Cortex of kidney (tissue), 1 donor: ENCODE measurements at places on chromosomes 4 and X.

GRCh38 chr4:7191546-7192251 is 639 bp upstream of the SORCS2 start:
- no peak for DNase-seq

DNA sequence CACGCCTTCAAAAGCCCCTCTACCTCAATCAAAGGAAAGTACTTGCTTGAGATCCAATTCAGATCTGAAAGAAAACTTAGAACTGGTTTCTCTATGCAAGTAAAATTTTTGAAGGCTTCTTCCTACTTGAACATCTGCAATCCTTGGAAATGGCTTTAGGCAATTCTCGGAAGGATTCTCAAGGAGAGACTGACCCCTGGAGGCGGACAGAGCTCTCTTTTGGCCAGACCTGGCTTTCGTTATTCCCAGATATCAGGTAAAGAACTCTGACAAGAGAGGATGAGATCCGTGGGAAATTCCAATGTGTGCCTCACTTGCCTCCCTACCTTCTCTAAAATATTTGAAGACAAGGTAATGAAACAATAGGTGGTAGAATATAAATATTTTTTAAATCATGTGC is 670.3 kb upstream of the FAM241A start:
- no peak for DNase-seq

- no peak for DNase-seq
Observed at GRCh38 chr4:680928-681645, 6.7 kb downstream of the MYL5 start.

GRCh38 chr4:80324171-80324570 is 11.4 kb upstream of the CFAP299 start:
- DNase-seq, result no peak

DNA sequence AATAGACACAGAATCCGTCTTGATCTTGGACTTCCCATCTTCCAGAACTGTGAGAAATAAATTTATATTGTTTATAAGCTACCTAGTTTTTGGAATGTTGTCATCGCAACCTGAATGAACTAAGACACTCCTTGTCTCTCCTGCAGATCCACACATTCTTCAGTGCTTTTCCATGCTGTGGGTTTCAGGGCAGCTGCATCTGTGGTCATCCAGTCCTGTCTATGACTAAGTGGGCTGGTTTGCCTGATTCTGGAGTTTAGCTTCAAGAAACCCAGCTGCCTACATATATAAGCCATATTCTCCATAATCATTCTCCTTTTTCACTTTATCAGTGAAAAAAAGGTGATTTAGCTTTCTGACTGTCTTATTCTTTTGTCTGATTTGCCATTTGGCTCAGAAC is 170.3 kb upstream of the KIT start:
- no peak for DNase-seq

DNA sequence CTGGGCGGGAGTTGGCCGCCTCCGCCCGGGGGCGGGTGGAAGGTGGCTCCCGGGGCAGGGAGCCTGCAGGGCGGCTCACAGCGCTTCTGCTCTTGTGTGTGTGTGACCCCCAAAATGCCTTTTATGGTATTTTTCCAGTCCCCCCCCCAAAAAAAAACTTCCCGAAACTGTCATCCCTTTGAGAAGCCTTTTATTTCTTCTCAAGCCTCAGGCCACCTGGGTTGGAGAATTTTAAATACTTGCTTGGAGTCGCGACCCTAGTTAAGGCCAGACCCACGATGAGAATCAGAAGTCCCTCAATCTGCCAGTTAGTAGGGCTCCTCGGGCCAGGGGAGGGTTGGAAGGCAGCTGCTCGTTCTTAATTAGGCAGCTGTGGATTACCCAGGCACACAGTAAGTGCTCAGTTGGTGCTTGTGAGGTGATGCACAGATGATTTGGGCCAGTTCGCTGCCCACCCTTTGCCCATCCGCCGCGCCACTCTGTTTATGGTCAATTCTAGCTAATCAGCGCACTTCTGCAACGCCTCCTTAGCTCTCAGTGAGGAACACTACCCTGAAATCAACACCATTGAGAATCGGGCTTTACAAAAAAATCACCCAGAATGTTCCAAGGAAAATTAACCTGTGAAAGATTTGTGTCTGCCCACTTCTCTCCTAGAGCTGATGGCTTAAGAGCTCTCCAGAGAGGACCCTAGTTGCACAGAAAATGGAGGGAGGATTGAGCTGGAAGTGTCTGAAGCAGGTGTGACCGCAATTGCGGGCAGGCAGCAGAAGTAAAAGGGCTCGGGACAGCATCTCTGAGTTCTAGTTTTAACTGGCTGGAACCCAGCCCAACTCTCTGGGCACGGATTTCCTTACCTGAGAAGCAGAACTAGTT is 648 bp upstream of the SCD5 start:
- DNase-seq, result no peak

DNA sequence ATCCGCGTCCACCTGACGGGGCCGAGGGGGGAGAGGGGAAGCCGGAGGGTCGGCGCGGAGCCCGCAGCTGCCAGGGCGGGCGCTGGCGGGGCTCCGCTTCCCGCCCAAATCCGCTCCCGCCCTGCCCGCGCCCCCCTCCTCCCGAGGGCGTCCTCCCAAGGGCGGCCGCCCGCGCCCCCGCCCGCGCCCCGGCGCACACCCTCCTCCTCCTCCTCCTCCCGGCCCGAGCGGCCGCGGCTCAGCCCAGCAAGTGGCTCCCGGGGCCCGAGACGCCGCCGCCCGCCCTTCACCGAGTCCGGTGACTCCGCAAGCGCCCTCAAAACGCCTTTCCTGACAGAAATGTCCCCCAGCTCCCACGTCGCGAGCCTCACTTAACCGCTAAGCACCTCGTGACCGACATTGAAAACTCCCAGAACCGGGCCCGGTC is 487 bp downstream of the HMGB2 start:
- peak; percentile 37 for DNase-seq

GRCh38 chrX:110734894-110735541 is 60.6 kb downstream of the CHRDL1 start:
- no peak for DNase-seq

DNA sequence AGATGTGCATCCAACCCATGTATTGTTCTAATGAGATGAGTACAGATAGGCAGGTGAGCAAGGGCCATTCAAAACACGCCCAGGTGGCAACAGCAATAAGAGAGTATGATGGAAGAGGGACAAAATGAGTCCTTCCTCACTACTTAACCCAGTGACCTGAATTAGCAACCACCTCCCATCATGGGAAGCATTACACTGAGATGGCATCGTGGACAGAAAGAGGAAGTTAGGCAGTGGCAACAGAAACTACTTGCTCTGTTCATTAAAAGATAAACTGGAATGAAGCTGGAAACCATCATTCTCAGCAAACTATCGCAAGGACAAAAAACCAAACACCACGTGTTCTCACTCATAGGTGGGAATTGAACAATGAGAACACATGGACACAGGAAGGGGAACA is 17.2 kb downstream of the RXFP1 start:
- no peak for DNase-seq

DNA sequence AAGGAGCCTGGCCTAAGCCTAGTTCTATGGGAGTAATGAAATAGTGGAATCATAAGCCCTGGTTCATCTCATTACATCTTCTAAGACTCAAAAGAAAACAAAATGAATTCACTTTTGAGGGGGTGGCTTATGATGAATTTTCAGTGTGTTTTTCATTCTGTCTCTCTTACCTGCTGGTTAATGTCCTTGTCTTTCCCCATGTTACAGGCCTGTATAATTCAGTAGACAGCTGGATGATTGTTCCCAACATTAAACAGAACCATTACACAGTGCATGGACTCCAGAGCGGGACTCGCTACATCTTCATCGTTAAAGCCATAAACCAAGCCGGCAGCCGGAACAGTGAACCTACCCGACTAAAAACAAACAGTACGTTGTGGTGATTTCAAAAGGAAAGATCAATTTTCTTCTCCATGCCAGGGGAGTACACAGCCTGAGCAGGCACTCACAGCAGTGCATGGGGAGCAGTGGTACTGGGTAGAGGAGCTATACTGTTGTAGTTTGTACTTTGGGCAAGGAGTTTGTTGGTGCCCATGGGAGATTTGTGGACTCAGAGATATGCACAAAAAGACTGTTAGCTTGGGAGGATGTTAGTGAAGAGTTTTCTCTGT is 57.9 kb downstream of the TEX13B start:
- DNase-seq, result no peak

- DNase-seq, result no peak
Observed at GRCh38 chr4:89067417-89067816, 10.4 kb upstream of the FAM13A start.

DNA sequence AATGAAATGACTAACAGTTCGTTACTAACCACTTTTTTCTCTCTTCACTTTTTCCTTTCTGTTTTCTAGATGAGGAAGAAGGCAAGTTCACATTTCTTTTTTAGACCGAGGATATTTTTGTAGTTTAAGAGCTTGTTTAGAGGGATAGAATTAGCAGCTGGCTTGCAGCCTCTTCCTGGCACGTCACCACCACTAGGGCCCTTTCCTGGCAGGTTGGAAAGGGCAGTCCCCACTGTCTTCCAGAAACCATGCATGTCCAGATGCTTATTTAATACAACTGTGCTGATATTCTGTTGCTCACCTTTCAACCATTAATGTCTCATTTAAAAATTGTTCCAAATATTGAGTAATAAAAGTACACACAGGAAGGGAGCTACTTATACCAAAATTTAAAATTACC is 209.5 kb upstream of the PACRGL start:
- DNase-seq, result no peak

GRCh38 chr4:114488301-114488982 is 110.2 kb upstream of the UGT8 start:
- no peak for DNase-seq

- no peak for DNase-seq
Observed at GRCh38 chr4:3657902-3658529, 108.2 kb upstream of the ADRA2C start.

DNA sequence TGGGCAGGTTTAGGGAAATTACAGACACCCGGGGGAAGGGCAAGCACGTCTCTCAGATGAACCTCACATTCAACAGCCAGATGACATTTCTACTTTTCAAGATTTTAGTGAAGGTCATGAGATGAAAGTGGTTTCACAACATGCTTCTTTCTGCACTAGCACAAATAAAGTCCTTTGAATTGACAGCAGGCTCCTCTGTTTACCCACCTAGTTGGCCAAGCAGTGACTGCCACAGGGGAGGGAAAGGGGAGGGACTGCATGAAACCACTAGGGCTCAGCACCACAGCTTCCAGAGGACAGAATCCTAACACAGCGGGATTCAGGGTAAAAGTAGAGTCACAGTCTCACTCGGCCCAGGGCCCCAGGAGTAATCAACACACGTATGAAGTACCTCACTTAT is 6.2 kb downstream of the RAB40A start:
- DNase-seq, result no peak

GRCh38 chrX:130211415-130212186 is 39.8 kb downstream of the RAB33A start:
- no peak for DNase-seq

DNA sequence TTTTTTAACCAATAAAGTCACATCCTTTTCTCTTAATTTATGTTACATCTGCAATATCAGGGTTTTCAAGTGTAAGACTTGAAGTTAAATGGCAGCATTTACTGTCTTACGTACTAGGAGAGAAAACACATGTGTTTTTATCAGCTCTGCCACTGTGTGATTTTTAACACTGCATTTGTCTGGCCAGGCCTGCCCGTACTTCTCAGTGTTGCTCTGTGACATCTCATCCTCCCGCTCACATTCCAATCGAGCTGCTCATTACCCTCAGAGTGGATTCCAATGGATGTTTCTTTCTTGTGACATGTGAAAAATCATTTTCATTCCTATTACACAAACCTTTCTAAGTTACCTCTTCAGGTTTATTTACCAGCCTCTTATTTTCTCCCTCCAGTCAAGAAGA is 420.3 kb downstream of the FAT4 start:
- no peak for DNase-seq

DNA sequence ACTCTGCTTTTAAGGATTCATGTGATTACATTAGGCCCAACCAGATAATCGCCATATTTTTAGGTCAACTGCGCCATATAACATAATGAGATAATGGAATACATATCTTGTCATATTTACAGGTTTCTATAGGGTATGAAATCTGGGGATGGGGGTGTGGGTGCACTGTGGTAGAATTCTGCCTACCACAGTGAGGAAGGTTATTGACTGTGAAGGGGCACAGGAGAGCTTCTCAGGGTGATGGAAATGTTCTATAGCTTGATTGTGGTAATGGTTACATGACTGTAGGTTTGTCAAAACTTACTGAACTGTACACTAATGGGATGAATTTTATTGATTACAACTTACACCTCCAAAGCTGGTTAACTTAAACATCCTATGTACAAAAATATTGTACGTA is 15.9 kb downstream of the USP53 start:
- no peak for DNase-seq

DNA sequence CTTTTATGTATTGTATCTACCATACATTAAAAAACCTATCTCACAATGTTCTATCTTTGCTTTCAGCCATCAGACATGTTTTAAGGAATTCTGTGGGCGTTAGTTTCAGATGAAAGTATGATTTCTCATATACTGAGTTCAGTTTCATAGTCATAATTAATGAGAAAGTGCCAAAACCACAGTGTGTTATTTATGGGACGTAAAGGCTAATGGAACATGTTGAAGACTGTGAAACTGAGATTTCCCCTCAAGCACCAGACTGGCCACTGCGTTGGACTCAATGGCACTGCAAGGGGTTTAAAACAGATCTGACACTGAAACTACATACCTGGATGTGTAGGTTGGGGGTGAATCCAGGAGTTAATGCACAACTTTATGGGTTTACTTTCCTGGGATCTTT is 32.0 kb downstream of the F8 start:
- DNase-seq, result no peak

- no peak for DNase-seq
Observed at GRCh38 chr4:3323071-3323481, 30.3 kb downstream of the RGS12 start.

- DNase-seq, result no peak
Observed at GRCh38 chr4:43987331-43987944, 461.2 kb downstream of the KCTD8 start.

- no peak for DNase-seq
Observed at GRCh38 chrX:11450354-11450753, 157.1 kb downstream of the AMELX start.
